LoVo (cell line): ENCODE measurements at places on chromosomes 13 and 19.

DNA sequence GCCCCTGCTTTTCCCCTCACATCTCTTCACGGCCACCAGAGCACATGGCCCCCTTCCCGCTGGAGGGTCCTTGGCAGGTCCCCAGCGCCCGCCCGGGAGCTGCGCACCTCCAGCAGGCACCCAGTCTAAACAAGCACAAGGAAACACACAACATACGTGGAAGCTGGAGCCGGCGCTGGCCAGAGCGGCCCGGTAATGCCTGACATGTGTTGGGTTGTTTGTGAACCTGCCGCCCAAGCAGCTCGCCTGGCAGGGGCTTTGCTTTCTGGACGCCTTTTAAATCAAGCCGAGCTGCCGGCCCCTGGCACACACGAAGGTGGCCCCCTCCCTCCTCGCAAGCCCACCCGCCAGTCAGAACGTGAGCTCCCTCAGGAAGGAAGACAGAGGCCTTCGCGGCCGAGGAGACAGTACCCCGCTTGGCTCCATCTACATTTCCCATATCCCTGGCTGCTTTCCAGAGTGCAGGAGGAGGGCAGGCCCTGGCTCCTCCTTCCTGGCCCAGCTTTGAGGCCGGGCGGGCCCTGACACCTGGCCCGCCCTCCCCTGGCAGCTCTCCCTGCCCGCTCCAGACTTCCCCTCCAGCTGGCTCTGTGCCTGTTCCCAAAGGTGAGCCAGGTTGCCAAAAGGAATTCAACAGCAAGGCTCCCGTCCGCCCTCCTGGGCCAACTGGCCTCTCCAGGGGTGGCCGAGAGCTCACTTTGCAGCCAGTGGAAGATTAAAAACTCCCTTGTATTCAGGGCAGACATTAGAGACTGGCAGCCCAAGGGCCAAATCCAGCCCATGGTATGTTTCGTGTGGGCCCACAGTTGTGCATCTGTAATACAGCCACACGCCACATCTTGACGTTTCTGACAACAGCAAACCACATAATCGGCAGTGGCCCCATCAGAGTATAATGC is 28.7 kb downstream of the COMP start:
- DNase-seq, result peak; percentile 59

DNA sequence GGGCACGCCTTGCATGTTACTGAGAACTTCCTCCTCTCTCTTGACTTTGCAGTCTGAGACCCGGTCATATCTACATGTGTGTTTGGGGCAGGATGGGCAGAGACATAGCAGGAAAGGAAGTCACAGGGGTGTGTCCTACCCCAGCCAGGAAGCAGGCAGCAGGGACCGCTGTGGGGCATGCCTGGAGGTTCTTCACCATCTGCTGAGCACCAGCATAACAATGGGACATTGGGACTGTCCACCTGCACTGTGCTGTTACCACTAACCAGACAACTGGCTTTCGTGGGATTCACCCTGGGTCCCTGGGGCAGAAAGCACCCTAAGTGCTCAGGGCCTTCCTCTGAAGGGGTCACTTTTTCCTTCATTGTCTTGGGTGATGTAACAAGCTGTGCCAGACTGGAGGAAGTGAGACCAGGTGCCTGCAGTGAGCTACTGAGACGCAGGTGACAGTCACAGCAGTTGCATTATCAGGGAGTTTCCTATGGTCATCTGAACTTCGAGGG is 2.6 kb upstream of the HAUS5 start:
- no peak for DNase-seq

- DNase-seq, result no peak
Observed at GRCh38 chr13:105960326-105960725, 575.1 kb downstream of the EFNB2 start.

DNA sequence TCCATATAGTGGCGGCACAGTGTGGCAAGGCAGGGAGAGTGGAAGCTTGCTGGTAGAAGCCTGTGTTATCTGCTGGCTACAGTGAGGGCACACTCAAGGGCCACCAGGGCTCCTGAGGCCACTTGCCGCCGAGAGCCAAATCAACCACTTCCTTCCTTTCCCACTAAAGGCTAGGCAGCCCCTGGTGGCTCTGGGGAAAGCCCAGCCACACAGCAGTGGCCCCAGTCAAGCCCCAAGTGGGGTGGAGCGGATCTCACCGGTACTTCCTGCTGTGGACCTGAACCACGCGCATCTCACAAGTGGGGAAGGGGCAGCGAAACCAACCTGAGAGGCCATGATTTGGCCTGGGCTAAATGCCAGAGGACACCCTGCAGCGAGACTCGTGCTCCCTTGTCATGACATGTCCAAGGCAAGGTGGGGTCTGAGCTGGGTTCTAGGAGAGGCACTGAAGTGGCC is 21.9 kb upstream of the SLC35E1 start:
- DNase-seq, result no peak

- DNase-seq, result no peak
Observed at GRCh38 chr19:33687481-33688170, 65.9 kb downstream of the CHST8 start.

- DNase-seq, result no peak
Observed at GRCh38 chr19:5534787-5535586, 32.8 kb downstream of the TINCR start.

GRCh38 chr13:83633746-83634145 is 248.5 kb downstream of the SLITRK1 start:
- no peak for DNase-seq

DNA sequence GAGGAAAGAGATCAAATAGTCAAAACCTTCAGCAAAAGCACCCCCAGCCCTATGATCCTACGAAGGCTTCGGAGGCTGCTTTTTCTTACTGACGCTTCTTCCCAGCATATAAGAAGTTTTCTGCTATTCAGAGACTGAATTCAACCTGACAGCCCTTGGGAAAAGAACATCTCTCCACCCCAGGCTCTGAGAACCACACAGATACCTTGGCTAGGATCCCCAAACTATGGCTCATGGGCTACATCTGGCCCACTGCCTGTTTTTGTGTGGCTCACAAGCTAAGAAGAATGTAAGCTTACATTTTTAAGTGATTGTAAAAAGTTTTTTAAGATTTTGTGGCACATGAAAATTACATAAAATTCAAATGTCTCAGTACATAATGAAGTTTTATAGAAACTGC is 3.0 kb downstream of the SLC15A1 start:
- DNase-seq, result no peak

GRCh38 chr19:45492627-45493470 is 4.0 kb downstream of the RTN2 start:
- no peak for DNase-seq

- DNase-seq, result peak; percentile 71
Observed at GRCh38 chr13:30802953-30803478, 67.7 kb downstream of the ALOX5AP start.

GRCh38 chr19:52237771-52238400 is 31.5 kb upstream of the ZNF766 start:
- peak; percentile 47 for DNase-seq

DNA sequence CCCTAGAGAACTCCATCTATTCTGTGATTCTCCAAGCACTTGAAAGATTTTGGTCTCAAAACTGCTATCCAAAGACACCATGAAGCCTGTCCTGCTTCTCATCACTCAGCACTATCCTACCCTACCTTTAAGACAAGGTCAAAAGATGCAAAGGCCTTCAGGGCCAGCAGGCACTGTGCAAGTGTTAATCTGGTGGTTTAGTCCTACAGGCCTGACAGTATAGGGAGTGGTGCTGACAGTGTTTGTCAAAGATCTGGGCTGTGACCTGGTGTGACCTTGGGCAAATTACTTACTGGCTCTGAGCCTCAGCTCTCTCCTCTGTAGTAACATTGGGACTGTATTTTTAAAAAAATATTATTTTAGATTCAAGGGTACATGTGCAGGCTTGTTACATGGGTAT is 28.0 kb downstream of the SIAH3 start:
- DNase-seq, result no peak

DNA sequence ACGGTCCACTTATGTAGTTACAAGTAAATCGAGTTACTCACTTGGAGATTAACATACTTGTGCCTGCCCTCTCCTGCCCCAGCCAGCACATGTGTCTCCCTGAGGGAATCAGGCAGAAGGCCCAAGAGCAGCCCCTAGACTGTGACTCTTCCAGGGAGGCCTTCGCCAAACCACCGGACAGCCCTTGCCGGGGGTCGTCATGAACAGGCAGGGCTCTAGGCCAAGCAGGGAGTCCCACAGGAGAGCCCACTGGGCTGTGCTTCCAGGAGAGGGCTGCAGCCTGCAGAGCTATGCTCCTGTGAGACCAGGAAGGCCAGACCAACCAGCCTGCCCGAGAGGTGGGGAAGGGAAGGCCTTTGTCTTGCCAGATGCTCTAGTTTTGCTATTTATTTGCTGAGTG is 283.3 kb downstream of the FOXO1 start:
- DNase-seq, result no peak

DNA sequence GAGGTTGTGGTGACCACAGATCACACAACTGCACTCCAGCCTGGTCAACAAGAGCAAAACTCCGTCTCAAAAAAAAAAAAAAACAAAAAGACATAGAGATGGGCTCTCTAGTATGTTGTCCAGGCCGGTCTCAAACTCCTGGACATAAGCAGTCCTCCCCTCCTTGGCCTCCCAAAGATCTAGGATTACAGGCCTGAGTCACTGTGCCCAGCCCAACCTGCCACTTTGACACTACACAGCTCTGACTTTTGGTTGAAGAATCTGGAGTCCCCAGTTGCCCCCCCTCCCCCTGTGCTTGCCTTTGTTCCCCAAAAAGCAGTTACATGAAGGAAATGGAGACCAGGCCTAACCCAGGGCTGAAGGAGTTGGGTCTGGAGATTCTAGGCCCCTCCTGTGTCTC is 12.9 kb downstream of the CARM1 start:
- no peak for DNase-seq

DNA sequence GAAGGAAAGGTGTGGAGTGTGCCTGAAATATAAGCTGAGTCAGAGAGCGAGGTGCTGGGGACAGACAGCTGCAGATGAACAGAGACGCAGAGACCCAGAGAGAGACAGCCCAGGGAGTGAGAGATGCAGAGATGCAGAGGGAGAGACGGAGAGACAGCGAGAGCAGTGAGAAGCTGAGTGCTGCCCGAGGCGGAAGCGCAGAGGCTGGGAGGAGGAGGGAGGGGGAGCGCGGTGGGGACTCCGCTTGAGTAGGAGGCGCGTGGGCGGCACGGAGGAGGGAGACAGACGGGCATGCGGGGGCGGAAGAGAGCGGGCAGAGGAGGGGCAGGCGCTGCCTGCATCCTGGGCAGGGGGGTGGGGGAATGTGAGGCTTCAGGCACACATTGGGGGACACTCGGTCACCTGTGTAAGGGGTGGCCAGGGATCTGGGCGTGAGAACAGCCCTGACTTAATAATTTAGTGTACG is 25.7 kb downstream of the SLC8A2 start:
- no peak for DNase-seq

GRCh38 chr19:29326849-29327840 is 114.2 kb upstream of the UQCRFS1 start:
- no peak for DNase-seq

DNA sequence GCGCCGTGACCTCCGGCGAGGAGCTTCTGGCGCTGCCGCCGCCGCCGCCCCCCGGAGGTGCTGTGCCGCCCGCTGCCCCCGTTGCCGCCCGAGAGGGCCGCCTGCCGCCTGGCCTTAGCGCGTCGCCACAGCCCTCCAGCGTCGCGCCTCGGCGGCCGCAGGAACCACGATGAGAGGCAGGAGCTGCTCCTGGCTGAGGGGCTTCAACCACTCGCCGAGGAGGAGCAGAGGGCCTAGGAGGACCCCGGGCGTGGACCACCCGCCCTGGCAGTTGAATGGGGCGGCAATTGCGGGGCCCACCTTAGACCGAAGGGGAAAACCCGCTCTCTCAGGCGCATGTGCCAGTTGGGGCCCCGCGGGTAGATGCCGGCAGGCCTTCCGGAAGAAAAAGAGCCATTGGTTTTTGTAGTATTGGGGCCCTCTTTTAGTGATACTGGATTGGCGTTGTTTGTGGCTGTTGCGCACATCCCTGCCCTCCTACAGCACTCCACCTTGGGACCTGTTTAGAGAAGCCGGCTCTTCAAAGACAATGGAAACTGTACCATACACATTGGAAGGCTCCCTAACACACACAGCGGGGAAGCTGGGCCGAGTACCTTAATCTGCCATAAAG is 4.8 kb downstream of the PDX1 start:
- DNase-seq, result no peak

DNA sequence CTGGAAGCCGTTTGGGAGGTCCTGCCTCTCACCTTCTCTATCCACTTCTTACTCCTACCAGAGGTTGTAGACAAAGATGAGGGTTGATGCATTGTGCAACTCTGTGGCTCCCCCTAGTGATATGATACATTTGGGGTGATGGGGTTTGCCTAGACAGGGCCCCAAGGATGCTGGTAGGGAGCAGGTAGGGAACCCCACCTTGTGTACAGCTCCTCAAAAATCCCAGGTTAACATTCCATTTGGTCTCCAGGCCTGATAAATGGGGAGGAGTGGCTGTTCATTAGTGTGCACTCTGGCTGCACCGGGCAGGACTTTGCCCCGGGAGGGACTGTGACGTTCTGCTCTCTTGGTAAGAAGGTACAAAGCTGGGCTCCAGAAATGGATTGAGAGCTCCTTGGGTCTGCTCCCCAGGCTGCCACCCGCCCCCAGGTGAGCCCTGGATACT is 19.2 kb downstream of the SIGLEC8 start:
- no peak for DNase-seq

GRCh38 chr13:23822252-23822824 is 66.9 kb downstream of the MIPEP start:
- DNase-seq, result no peak

DNA sequence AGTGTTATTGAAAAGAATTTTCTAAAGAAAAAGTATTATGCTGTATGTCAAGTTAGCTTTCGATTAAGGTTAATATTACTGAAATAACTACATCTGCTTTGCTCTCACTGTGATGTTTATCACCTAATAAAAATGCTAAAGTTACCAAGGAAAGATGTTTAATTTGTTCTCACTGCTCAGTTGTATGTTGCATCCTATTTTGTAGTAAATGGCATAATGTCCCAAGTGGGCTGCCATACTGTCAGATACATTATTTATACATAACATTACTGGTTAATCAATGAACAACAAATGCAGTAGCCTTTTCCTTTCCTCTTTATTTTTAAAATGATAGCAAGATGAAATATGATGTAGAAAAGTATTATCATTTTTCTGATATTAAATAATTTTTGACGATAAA is 226.3 kb upstream of the DACH1 start:
- DNase-seq, result no peak

DNA sequence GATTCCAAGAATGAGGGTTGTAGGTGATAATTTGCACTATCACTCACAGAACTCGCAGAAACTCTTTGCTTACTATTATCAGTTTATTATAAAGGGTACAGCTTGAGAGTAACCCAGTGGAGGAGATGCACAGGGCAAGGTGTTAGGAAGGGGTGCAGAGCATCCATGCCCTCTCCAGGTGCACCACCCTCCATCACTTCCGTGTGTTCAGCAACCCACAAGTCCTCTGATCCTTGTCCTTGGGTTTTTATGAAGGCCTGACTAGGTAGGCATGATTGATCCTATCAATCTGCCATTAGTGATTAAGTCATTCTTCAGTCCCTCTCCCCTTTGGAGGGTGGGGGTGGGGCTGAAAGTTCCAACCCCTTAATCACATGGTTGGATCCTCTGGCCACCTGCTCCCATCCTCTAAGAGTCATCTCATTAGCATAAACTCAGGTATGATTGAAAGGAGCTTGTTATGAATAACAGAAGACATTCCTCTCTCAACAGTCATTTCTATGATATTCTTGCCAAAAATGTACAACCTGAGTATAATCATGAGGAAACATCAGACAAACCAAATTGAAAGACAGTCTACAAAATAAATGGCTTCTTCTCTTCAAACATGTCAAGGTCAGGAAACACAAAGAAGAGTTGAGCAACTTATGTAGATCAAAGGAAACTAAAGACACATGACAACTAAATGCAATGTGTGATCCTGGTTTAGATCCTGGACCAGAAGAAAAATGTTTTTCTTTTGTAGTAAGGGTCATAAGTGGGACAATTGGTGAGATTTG is 225.4 kb downstream of the PCCA start:
- no peak for DNase-seq

- DNase-seq, result no peak
Observed at GRCh38 chr19:29375429-29376119, 150.2 kb upstream of the VSTM2B start.
